Stimulated activated CD8-positive, alpha-beta memory T cell treated with anti-CD3 and anti-CD28 coated beads, Interleukin-7, amount 100 ng/mL, for 24 hours (primary cell): ENCODE measurements at places on chromosomes 16 and 17.

DNA sequence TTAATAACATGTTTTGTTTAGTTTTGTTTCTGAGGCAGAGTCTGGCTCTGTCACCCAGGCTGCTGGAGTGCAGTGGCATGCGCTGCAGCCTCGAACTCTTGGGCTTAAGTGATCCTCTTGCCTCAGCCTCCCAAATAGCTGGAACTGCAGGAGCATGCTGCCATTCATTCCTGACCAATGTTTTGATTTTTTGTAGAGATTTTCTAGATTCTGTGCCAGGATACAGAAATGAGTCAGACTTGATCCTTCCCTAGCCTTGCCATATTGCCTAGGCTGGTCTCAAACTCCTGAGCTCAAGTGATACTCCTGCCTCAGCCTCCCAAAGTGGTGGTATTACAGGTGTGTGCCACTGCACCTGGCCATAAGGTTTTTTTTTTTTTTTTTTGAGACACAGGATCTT is 17.7 kb downstream of the TAOK1 start:
- no peak for DNase-seq

GRCh38 chr17:44906010-44906646 is 6.9 kb upstream of the EFTUD2 start:
- no peak for DNase-seq

DNA sequence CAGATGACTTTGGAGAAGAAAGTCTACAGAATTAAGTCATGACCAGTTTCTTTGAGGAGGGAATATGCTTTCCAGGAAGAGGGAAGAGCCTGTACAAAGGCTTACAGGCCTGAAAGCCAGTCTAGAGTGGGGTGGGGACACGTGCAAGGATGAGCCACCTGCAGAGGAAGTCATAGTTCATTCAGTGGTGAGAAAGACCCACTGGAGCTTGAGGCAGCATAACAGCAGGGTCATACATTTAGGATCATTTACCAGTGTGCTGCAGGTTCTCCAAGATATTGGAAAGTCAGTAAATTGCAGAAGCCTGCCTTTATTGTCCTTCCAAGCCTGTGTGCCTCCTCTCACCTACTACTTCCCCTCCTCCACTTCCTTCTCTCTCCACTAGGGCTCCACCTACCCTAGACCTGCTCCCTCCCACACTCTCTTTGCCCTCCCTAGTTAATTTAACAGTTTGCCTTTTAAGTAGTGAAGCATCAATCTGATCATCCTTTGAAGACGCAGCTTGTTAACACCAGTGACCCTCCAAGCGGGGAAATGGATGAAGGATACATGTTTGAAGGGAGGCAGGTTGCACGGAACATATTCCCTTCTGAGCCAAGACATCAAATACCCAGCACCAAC is 40.2 kb downstream of the CDRT15 start:
- DNase-seq: no peak

GRCh38 chr17:799261-799660 is 17.1 kb downstream of the MRM3 start:
- no peak for DNase-seq

- DNase-seq: no peak
Measured at GRCh38 chr16:70687102-70687511, 1.3 kb upstream of the MTSS2 start.

DNA sequence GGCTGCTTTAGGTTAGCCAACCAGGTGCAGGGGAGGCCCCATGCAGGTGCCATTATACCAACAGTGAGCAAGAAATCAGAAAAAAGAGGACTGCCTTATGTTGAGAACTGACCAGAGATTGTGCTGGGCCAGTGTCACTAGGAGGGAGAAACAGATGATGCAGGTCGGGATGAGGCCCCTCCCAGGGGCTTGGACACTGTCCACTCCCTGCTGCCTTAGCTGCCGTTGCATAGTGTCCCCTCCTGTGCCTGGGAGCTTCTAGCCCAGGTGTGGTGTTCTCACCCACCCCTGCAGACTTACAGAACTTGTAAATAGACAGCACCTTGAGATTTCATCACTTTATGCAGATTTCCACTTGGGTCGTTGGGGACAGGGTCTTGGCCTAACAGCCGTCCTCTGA is 36.7 kb downstream of the PLD6 start:
- no peak for DNase-seq

GRCh38 chr17:48470388-48471034 is 40.5 kb upstream of the SKAP1 start:
- no peak for DNase-seq

DNA sequence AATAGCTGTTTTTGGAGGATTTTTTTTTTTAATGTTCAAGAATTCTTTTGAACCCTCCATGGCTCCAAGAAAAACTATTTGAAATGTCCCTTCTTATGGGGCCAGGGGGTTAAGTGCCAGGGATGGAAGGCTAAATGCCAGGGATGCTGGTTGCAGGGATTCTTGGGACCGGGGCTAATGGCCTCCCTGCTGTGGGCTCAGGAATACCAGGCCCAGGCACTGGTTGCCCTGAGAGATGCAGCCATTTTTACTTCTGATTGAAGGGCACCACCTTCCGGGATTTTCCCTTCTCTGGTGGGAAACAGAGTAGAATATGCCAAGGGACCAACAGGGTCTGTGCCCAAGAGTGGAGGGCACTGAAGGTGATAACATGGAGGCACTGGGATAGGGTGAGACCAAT is 10.9 kb upstream of the KAT7 start:
- DNase-seq: no peak

GRCh38 chr16:56547120-56547948 is 17.5 kb upstream of the MT4 start:
- DNase-seq: no peak

DNA sequence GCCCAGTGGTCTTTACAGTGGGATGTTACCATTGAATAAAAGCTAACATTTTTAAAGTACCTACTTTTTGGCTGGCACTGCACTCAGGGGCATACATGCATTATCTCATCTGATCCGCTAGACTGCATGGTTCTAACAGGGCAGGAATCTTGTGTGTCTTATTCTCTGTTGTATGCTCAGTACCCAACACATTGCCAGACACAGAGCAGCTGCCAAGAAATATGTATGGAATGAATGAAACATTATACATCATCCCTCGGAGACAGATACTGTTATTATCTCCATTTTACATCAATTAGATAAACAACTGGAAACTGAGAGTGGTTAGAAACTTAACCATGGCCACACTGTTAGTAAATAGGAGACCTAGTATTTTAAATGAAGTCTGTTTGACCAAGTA is 74.1 kb upstream of the CDH11 start:
- DNase-seq: no peak

DNA sequence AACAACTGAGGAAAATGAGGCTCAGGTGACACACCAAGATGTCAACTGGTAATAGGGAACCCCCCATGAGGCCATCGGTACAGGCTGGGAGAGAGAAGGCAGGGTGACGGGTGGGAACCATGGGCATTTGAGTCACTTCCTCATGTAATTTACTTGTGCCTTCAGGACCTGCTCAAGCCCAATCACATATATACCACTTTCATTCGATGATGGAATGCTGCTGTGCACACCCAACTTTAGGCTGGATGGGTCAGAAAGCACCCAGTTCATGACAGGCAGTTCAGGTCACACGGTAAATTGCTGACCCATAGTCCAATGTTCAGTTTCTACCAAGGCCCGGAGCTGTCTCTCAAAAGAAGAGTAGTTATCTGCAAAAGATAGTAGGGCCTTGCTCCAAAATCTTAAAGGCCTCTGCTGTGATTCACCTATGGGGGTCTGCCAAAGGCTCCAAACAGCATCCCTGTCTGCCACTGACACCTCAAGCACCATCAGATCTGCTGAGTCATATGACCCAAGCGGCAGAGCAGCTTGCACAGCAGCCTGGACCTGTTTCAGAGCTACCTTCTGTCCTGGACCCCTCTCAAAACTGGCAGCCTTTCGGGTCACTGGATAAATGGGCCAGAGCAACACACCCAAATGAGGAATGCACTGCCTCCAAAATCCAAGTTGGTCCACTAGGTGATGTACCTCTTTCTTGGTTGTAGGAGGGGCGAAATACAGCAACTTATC is 24.7 kb downstream of the ZZEF1 start:
- no peak for DNase-seq

DNA sequence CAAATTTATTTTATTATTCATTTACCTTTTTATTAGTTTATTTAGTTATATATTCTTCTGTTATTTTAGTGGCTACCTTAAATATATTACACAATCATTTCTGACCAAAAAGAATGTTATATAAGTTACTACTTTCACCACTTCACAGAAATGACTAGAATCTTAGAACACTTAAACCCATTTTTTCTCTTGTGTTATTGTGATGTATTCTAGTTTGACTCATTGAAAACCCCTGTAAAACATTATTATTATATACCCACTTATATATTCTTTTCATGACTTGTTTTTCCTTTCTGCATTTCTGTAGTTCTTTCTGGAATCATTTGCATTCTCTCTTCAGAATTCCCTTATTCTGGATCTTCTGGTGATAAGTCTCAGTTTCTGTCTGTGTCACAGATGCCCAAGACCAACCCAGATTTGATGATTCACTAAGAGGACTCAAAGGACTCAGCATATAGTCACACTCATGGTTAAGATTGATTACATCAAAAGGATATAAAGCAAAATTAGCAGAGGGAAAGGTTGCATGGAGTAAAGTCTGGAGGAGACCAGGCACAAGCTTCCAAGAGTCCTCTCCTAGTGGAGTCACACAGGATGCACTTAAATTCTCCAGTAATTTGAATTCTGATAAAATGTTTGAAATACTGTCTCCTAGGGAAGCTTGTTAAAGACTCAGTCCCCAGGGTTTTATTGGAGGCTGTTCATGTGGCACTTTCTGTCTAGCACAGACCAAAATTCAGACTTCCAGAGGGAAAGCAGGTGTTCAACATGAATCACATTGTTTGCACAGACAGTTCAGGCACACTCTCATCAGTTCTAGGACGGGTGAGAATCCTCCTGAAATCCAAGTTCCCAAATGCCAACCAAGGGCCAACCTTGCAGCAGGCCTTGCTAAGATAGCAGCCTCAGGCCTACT is 7.7 kb downstream of the GINS3 start:
- no peak for DNase-seq

DNA sequence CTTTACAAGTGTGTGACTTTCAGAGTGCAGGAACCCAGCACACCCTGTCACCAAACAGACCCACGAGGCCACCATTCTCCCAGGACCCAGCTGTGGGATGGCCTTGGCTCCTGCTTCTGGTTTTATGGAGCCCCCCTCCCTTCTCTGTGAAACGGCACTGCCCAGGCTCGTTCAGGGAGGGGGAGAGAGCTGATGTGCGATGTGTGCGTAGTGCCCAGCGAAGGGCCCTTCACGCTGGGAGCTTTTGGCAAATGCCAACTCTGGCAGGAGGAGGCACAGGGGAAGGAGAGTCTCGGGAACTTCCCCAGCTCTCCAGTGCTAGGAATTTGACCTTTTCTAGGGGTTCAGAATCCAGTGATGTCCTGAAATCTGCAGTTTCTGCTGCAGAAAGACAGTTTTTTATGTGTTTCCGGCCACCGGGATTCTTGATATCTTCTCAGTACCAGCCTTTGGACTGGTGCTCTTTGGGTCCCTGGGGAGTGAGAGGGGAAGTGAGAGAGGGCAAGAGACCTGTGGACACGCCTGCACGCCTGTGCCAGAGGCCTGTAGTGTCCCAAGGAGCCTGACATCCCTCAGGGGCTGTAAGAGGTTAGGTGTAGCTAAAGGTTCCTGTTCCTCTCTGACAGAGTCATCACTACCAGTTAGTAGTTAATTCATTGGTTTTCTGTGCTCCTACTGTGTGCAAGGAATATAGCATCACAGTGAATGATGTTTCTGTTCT is 45.1 kb downstream of the CMIP start:
- DNase-seq: no peak

DNA sequence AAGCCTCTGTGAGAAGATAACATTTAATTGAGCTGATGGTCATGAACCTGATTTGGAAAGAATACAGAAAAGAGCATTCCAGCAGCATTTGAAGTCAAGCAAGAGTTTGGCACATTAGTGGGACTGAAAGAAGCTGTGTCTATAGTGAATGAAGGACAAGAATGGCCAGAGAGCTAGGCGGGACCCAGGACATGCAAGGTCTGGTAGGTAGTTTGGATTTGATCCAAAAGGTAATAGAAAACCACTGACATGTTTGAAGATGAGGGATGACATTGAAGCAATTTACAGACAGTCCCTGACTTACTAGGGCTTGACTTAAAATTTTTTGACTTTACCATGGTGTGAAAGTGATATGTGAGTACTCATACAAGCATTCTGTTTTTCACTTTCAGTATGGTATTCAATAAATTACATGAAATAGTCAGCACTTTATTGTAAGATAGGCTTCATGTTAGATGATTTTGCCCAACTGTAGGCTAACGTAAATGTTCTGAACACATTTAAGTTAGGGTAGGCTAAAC is 7.6 kb downstream of the CYB5B start:
- DNase-seq: no peak

- DNase-seq: no peak
Measured at GRCh38 chr17:43597624-43598356, 51.6 kb upstream of the ETV4 start.

- DNase-seq: no peak
Measured at GRCh38 chr16:85451641-85452363, 161.3 kb upstream of the GSE1 start.

GRCh38 chr16:1216296-1216619 is 8.8 kb downstream of the TPSG1 start:
- no peak for DNase-seq
